ENCODE measurements at places on chromosomes 7 and 10. TPM values are rescaled to one million over a fixed set of nuclear protein-coding genes. Genes with fewer than 3 reads are reported as not detected.

Gene TRIL
- 11.6 TPM for total RNA-seq

Gene PITX3
- total RNA-seq, result 0.69 TPM

Gene OGDHL
- total RNA-seq, result 0.25 TPM

Gene ARMC3
- total RNA-seq, result not detected

Gene EPHA1
- total RNA-seq, result not detected

Data from cardiac ventricle fibroblast (primary cell).